Fibroblast of skin of back (primary cell): ENCODE measurements at places on chromosomes 12 and 14.

GRCh38 chr14:67551940-67552339, 18.9 kb downstream of the PLEKHH1 start:
- no peak for DNase-seq

GRCh38 chr12:116126610-116127009, 150.9 kb downstream of the MED13L start:
- no peak for DNase-seq

- peak; percentile 85 for DNase-seq
Measured at GRCh38 chr12:105507311-105508038, 177.0 kb downstream of the C12orf75 start.

- DNase-seq, result peak; percentile 17
Measured at GRCh38 chr12:70443062-70443673, 77.1 kb downstream of the KCNMB4 start.

DNA sequence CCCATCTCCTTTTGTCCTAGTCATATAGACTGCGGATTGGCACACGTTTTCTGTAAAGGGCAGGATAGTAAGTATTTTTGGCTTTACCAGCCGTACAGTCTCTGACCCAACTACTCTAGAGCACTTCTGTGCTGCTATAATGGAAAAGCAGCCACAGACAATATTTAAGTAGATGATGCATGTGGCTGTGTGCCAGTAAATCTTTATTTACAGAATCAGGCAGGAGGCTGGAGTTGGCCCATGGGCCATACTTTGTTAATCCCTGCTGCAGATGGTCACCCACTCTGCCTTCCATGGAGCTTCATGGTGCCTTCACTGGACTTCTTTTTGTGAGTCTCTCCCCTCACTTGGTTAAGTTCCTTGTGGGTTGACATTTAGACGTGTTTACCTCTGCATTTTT, 584.5 kb upstream of the TBX3 start:
- no peak for DNase-seq

DNA sequence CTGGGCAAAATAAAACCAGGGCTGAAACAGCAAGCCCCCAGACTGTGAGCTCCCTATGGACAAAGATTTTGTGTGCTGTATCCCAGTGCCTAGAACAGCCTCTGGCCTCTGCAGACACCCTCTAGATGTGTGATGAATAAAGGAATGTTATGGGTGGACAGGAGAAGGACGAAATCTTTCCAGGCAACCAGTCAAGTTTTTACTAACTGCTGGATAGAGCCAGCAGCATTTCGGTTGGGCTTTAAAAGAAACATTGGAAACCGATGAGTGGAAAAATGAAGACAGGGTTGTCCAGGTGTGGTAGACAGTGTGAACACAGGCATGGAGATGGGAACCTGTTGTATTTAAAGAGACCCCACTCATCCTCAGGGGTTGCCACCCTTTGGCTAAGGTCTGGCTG, 4.0 kb downstream of the CHGA start:
- DNase-seq, result no peak

GRCh38 chr12:93642751-93643150, 34.4 kb upstream of the CRADD start:
- no peak for DNase-seq

DNA sequence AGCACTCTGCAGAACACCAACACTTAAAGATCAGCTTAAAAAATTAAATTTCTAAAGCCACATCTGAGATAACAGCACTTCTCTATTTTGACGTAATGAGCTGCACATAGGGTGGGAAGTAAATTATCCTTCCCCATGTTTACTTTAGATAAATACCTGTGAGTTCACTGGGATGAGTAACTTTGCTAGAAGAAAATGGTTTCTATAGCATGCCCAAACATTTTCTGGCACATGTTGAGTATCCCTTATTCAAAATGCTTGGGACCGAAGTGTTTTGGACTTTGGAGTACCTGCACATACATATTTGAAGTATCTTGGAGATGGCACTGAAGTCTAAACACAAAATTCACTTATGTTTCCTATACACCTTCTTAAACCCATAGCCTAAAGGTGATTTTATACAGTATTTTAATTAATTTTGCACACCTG, 6.6 kb downstream of the SLC38A2 start:
- DNase-seq, result no peak

GRCh38 chr14:20455355-20456300, 602 bp downstream of the APEX1 start:
- DNase-seq, result peak; percentile 83

GRCh38 chr14:76769636-76770292, 8.5 kb downstream of the VASH1 start:
- no peak for DNase-seq

DNA sequence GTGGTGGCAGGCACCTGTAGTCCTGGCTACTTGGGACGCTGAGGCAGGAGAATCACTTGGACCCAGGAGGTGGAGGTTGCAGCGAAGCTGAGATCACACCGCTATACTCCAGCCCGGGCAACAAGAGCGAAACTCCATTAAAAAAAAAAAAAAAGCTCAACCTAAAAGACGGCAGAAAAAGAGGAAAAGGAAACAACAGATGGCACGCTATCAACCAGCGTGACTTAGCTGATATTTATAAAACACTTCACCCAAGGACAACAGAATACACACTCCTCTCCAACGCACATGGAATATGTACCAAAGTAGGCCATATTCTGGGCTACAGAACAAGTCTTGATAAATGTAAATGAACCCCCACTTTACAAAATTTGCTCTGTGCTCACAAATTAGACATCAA, 34.0 kb upstream of the CLMN start:
- DNase-seq, result no peak
